ENCODE measurements at places on chromosomes 4 and X.

GRCh38 chr4:150961566-150961965 lies 53.5 kb downstream of the LRBA start:
- no peak for DNase-seq

DNA sequence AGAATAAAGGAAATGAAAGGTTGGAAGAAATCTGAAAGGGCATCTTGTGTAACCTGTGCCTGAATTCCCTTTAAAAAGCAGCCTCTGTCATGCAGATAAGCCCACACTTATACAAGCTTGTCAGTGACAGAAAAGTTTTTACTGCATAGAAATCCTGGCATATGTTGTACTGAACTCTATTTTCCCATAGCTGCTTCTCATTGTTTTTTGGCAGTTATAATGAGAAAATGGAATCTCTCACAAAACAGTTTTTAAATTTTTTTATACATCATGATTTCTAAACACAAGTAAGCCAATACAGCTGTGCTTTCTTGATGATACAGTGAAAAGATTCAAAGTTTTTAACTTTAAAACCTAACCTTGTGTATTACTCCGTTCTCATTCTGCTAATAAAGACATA lies 511.4 kb upstream of the ARX start:
- no peak for DNase-seq

GRCh38 chrX:16882169-16882568 lies 12.0 kb upstream of the RBBP7 start:
- no peak for DNase-seq

DNA sequence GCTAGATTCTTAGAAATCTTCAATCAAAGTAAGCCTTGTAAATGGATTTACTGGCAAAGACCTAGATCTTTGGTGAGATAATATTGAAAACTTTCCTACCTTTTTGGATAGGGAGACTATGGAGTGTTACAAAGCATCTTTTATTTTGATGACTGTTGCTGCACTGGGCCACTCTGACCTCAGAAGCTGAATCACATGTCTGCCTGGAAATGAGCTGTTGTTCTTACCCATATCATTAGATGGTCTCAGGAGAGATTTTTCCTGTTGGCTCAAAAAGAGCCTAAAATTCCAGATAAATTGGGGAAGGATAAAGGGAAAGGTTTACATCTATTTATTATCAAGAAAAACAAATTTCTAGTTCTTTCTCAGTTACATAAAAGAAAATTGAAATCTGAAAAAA lies 127.5 kb upstream of the BMP3 start:
- DNase-seq = no peak

- no peak for DNase-seq
Observed at GRCh38 chr4:146245850-146246249, 31.5 kb downstream of the REELD1 start.

GRCh38 chr4:11424000-11424399 lies 4.7 kb downstream of the HS3ST1 start:
- no peak for DNase-seq

GRCh38 chrX:105468741-105469140 lies 248.2 kb upstream of the TEX13A start:
- no peak for DNase-seq

DNA sequence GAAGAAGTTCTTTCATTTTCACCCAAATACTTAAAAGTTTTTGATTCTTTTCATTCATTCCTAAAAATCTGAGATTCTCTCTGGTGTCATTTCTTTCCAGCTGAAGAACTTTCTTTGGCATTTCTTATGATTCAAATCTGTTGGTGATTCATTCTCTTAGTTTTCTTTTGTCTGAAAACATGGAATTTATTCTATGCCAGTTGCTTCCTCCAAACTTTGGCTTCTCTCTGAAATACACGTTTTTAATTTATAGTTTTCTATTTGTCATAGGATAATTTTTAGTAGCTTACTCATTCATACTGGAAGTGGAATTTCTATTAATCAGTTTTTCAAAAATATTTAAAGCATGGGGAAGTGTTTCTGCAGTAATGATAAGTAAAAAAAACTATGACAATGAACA lies 1012.0 kb downstream of the RPA4 start:
- no peak for DNase-seq

- DNase-seq = no peak
Observed at GRCh38 chr4:54784161-54784671, 126.5 kb downstream of the KIT start.

DNA sequence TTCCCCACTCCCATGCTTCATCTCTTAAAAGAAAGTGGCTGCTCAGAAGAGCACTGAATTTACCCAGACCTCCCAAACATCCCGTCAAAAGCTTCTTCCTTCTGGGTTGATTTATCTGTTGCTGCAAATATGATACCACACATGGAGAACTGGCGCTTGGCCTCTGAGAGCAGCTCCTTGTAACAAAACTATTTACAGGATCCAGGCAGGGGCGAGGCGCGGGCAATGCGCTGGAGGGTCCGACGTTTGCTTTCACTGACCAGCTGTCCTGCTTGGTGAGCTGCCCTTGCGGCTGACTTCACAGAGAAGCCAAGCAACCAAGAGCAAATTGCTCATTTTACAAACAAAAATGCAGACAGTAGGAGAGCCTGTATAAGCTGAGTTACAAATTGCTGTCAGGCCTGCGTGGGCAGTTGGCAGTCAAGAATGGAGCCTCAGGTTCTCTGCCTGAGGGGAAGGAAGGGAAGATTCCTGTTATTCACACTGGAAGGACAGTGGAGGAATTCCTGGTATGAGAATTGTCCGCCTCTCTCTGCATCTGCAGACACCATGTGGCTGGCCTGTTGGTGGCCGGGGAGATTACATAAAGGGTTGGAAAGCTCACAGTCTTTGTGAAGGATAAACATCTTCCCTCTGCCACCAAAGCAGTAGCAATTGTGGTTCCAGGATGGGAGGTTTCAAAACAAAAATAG lies 192.2 kb upstream of the LEF1 start:
- DNase-seq = no peak

DNA sequence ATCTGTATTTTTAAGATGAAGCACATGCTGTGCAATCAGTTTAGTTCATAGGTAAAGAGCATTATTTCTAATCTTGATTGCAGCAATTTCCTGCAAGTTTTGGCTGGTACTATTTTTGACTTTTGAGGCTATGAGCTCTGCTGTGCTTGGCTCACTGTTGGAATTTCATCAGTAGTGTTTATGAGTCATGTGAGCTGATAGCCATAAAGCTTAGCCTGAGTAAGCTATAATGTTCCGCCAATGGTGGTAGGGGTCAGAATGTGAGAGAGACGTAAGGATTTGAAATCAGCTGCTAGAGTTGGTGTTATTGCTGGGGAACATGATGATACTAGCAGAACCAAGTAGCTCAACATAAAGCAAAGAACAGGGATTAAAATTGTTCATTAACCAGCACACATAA lies 590.9 kb upstream of the GNPDA2 start:
- no peak for DNase-seq

- no peak for DNase-seq
Observed at GRCh38 chrX:51598899-51599298, 19.8 kb downstream of the CENPVL3 start.

GRCh38 chr4:128913228-128913627 lies 103.7 kb downstream of the JADE1 start:
- DNase-seq = no peak

- no peak for DNase-seq
Observed at GRCh38 chr4:80073473-80074008, 512 bp upstream of the ANTXR2 start.

- no peak for DNase-seq
Observed at GRCh38 chr4:155430895-155431795, 54.4 kb upstream of the MAP9 start.

DNA sequence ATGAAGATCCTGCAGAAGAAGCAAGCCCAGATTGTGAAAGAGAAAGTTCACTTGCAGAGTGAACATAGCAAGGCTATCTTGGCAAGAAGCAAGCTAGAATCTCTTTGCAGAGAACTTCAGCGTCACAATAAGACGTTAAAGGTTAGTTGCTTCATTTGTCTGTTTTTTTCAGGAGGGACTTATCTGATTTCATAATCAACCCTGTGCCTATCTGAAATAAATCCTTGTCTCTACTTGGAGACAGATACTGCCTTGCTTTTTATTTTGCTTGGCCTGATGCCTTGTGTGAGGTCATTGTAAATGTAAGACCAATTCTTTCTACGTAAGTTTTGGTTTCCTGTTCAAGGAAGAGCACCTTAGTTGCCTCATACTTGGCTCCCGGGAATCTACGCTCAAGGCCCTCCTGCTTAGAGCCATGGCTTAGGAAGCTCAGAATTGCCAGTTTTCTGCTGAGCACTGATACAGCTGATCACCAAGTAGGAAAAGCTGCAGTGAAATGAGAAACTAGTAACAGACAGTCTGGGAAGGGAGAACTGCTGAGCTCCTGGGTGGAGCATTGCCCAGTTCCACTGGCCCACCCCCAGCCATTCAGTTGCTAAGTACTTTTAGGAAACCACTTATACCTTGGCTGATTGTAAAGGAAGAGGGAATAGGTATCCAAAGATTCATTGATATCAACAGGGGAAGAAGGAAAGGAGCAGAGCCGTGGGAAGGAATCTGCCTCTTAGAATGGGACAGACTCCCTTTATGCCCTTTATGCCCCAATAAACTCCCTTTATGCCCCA lies 41.8 kb downstream of the RBBP7 start:
- DNase-seq = no peak

DNA sequence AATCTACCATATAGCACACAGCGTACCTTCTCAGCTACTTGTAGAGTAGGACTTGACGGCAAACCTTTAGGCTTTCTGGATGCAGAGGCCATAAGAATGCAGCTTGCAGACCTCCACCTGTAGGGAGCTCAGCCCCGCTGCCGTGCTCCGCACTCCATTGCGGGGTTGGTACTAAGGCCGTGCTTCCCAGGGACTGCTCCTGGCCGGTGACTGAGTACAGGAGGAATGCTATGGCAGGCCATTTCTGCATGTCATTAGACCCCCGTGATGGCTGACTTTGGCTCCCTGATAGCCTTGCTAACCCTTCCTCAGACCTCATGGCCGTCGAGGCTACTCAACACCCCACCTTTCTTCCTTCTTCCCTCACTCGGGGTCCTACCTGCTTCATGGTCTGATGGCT lies 26.4 kb downstream of the TIGD2 start:
- DNase-seq = no peak

DNA sequence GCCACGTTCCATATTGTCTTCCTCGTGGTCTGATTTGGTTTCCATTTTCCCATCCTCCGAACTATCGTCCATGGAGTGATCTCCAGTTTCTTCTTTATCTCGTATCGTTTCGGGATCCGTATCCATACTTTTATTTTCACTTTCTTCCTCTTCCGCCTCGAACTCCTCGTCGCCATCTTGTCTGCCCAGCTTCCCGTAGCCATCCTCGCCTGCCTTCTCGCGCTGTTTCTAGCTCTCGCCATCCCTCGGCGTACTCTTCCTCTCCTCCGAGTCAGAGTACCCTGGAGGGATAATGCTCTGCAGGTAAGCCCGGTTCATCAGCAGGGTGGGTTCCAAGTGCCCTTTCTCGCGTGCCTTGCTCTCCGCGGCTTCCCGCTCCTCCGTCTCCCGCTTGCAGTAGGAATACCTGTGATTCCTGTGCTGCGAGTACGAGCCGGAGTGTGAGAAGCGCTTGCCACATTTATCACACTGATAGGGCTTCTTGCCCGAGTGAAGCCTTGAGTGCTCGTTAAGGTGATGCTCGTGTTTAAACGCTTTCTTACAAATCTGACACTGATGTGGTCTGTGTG lies 134.5 kb upstream of the TAPT1 start:
- no peak for DNase-seq

- no peak for DNase-seq
Observed at GRCh38 chrX:117376460-117376859, 740.1 kb downstream of the KLHL13 start.

DNA sequence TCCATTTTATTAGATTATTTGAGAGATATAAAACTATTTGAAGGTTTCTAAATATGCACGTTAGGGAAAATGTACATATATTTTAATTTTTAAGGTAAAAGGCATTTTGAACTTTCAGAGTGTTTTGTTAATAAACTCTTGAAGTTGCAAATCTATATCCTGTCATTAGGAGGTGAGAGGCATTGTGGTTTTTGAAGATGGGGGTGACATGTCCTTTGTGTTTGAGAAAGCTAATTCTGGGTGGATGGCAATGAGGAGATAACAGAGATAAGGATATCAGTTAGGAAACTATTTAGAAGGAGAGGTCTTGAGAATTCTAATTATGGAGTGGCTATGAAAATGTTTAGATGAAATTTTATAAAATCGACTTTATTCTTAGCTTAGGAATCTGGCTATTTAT lies 6.1 kb downstream of the STIM2 start:
- DNase-seq = no peak

- no peak for DNase-seq
Observed at GRCh38 chrX:24133312-24133711, 16.2 kb upstream of the ZFX start.

- DNase-seq = no peak
Observed at GRCh38 chr4:55931043-55931442, 17.7 kb upstream of the CEP135 start.

DNA sequence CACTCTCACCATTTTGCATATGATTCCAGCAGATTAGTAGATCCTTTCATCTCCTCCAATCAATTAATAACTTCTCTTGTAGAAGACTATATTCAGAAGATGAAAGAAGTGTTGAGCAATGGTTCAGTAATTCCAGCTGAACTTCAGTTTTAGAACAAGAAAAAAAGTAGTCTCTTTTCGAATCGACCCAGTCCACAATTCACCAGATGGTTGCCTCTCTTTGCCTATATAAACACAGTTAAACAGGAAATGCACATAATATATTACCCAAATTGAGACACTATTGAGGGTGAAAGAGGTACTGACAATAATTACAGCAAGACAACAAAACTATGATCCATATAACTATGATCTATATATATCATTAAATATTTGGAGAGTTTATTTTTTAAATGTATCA lies 16.8 kb upstream of the FAM241A start:
- no peak for DNase-seq

DNA sequence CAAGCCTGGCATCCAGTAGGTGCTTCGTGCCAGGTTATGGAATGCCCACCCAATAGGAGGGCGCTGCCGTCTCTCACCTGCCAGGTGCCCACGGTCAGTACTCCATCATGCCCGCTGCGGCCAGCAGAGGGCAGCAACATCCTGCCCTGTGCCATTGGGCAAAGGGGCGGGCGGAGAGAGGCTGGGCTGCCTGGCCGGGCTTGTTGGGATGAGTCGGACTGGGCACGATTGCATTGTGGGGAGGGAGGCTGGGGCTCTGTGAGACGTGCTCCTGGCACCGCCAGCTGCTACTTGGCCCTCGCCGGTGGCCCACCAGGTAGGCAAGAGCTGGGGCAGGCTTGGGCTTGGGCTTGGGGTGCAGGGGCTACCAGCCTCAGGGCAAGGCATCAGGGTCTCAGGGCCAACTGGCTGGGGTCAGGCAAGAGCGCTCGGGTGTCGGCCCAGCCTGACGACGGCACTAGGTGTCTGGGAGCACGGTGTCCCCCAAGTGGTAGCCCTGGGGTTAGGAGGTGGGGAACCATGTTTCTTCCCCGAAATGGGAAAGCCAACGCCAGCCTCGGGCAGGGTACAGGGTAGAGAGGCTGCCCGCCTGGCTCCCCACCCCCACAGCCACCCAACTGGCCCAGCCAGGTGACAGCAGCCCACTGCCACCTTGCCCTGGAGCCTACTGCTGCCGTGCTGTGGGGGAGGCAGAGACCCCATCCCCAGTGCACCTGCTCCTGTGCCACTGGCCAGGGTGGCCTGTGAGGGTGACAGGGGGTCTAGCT lies at the start of gene PLXNB3:
Gene PLXNB3 (plus strand): TSS at position 261 of the 767 bp plus-strand sequence. CDS start 1,287 bp downstream, outside the sequence.
- peak; percentile 52 for DNase-seq

Data from stimulated activated CD8-positive, alpha-beta memory T cell treated with anti-CD3 and anti-CD28 coated beads, Interleukin-4, amount 100 ng/mL, for 4 hours (primary cell).